ENCODE measurements at places on chromosomes 4 and X.

DNA sequence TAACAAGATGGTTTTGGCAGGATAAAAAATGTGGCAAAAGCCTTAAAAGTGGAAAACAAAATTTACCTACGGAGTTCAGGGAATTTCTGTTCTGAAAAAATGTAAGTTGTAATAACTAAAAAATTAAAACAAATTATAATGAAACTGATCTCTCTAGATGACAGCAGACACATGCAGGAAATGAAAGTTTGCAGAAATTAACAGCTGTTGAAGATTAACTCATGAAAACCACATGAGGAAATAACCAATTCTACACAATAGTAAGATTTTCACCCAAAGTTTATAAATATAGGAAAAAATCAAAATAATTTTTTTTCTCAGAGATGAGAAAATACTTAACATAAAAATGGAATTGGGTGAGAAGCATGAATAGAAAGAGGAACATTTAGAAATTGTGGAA lies 47.5 kb upstream of the UGT2B15 start:
- no peak for DNase-seq

DNA sequence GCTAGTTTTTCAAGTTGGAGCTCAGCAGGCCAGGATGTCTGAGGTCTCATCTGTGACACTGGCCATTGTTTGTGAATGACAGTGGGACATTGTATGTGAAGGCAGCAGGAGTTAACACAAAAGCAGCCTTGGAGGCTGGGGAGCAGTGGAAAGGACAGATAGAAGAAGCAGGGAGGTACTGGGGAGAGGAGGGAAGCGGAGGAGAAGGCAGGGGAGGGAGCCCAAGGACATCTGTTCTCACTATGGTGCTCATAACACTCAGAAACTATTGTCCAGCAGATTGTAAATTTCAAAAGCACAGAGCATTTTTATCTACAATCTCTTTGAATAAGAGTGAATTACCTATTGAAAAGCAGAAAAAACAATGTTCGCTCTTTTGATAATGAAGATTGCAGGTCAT lies 253.6 kb upstream of the DIPK2B start:
- DNase-seq, result no peak

- no peak for DNase-seq
Observed at GRCh38 chrX:13069771-13070416, 25.5 kb upstream of the FAM9C start.

GRCh38 chr4:40301603-40302002 lies 33.5 kb upstream of the CHRNA9 start:
- no peak for DNase-seq

DNA sequence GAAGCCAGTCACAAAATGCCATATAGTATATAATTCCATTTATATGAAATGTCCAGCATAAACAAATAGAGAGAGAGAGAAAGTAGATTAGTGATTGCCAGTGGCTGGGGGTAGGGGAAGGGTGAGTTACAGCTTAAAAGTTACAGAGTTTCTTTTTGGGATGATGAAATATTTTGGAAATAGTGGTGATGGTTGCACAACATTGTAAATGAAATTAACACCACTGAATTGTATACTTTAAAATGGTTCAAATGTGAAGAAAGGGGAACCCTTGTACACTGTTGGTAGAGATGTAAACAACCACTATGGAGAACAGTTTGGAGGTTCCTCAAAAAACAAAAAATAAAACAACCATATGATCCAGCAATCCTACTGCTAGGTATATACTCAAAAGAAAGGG lies 131.2 kb upstream of the GPC4 start:
- no peak for DNase-seq

DNA sequence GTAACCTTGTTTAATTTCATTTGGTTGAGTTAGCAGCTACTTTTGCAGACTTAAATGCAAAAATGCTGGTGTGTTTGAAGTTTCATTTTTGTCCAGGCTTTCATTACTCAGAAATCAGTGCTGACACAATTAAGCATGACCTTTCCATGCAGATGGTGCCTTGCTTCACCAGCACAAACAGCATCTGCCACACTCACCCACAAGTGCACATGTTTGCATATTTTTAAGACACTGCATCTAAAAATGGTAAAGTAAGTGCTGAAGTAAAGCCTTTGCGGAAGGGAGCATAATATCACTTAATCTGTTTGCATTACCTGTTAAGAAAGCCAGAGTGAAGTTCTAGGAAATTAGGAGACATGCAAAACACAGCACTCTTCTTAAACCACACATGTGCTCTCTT lies 7.3 kb upstream of the DAPP1 start:
- DNase-seq, result no peak

DNA sequence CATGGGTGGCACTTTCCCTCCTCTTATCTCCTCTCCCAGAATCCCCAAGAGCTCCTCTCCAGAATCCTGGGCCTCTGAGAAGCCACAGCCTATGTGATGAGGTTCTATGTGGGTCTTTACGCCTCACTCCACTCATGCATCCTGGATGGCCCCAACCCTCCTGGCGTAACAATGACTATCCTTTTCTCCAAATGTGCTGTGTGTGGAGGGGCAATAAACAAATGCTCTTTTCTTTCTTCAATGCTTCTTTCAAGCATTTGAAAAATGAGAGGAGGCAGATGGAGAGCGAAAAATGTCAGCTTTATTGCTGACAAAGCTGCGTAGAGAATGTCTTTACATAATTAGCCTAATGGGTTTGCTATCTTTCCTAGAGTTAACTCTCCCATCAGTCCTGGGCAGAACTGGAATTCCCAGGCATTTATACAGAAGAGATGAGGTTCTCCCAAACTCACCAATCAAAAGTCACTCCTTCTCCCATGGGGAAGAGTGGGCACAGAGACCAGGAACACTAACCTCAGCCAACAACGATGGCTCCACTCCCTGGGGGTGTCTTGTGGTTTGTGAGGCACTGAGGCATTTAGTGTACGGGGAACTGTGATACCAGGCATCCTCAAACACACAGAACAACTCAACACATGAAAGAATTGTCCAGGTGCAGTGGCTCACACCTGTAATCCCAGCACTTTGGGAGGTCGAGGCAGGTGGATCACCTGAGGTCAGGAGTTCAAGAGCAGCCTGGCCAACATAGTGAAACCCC lies 118.9 kb upstream of the SLC34A2 start:
- no peak for DNase-seq

DNA sequence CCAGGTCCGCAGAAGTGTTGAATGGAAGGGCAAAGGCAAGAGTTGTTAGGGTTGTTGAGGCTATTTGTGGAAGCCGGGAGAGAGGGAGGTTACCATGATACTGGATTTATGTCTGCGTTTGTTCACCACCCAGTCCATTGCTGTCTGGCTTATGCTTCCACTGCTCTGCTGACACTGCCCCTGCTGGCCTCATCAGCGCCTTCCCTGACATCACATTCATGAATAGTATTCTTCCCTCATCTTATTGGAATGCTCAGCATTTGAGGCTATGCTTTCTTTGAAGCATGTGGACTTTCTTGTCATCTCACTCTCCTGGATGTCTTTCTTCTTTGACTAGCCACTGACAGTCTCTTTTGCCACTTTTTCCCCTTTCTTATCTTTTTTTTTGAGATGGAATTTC lies 10.3 kb downstream of the GNL3L start:
- DNase-seq, result no peak

GRCh38 chr4:25209702-25210101 lies 24.1 kb upstream of the PI4K2B start:
- DNase-seq, result no peak

DNA sequence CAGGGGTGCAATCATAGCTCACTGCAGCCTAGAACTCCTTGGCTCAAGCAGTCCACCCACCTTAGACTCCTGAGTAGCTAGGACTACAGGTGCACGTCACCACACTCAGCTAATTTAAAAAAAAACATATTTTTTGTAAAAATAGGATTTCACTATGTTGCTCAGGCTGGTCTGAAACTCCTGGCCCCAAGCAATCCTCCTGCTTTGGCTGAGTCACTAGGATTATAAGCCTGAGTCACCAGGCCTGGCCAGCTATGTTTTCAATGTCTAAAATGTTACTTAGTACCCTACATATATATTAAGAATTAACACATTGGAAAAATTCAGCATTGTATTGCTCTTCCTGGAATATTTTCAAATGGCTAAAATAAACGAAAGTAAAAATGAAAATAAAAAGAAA lies 37.5 kb downstream of the PNPLA4 start:
- no peak for DNase-seq

GRCh38 chr4:2082118-2082517 lies 23.0 kb downstream of the NAT8L start:
- DNase-seq, result no peak

- no peak for DNase-seq
Observed at GRCh38 chr4:157803845-157804521, 368.8 kb downstream of the GASK1B start.

- DNase-seq, result no peak
Observed at GRCh38 chrX:149398027-149398426, 107.1 kb downstream of the IDS start.

DNA sequence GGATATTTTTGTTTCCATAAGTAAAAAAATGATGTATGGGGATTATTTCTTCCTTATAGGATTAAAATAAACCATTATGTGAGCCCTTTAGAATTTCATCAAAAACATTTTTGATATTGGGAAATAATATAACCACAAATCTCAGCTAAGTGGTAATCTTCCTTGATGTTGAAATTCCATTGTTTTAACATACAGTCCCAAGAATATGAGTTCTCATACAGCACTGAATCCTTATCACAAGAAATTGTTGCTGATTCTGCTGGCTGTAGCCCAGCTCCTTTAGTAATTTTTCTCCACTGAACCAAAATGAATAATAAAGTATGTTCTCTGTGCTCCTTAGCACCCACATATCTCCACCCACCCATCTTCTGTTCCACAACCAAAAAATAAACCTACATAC lies 41.9 kb upstream of the FAM47B start:
- no peak for DNase-seq

- DNase-seq, result no peak
Observed at GRCh38 chr4:135385830-135386581, 1184.4 kb upstream of the PABPC4L start.

- no peak for DNase-seq
Observed at GRCh38 chr4:117156806-117157205, 71.4 kb upstream of the TRAM1L1 start.

DNA sequence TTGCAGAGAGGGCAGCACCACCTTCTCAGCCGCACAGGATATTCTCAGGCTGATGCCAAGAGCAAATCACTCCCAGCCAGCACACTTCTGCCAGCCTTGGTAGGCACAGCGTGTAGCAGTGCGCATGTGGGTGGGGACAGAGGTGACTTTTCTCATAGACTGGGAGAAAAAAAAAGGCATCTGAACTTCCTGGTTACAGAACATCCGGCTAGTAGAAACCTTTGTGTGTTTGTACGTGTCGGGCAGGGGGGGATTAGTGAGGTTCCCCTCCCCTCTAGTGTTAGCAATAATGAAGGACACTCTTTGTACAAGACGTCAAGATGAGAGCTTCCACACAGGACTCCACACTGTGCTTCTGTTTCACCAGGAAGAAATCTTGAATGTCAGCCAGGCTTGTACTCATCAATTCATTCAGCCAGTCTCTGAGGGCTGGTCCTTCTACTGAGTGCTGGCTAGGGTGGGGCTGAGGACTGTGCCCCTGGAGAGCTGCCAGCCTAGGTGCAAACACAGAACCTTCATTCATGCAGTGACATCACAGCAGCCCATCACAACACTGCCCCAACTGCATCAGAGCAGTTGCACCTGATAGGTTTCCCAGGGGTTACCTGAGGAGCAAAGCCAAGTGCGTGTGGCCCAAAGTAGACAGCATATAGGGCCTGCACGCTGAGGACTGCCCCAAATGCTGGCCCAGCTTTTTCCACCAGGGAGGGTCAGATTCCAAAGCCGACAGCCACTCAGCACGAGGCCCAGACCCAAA lies 34.7 kb downstream of the SLC25A5 start:
- DNase-seq, result no peak

DNA sequence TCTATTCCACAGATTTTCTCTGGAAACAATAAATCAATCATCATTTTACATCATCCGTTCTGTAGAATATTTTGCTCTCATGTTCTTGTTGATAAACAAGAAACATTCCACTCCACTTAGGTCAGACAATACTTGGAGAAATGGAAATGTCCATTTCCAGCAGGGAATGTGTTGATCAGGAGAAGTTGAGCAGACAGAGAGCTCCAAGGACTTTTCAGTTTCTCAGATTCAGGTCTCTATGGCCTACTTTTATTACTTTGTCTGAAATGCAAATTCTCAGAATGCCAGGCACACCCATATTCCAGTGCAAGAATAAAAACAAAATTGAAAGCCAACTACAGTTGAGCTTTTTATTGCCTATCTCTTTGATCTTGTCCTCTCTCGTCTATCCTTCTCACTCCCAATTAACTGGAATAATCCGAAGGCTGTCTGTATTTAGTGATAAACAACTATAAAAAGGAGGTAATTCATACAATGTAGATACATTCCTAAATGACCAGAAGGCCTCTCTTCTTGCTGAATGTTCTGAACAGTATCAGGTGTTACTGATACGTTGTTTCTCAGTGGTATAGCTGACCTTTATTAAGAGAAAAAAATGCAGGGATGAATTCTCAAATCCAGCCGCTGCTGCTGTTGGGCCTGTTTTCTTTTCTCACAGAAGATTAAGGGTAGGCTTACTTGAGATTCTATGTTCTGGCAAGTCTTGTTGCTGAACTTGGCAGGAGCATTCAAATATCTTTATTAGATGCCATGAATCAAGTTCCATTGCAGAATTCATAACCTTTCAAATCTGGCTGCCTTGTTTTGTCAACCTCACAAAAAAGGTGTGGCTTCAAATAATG lies 72.1 kb downstream of the HPGD start:
- no peak for DNase-seq

DNA sequence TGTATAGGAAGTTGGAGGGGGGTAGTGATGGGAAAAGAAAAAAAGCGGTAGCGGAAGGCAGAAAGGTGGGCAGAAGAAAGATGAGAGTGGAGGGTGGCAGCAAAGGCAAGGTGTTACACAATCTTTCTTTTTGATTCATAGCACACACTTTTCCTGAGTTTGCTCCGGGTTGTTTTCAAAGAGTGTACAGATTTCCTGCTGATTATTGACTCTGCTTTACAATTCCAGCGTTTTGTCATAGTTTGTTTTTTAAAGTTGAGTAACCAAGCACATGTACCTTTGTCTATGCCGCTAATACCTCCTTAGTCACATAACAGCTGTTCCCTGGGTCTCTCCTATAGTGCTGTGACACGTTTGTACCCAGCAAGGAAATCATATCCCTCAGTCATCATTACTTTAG lies 50.3 kb downstream of the AGA start:
- no peak for DNase-seq

GRCh38 chr4:54800831-54801530 lies 143.2 kb downstream of the KIT start:
- no peak for DNase-seq

DNA sequence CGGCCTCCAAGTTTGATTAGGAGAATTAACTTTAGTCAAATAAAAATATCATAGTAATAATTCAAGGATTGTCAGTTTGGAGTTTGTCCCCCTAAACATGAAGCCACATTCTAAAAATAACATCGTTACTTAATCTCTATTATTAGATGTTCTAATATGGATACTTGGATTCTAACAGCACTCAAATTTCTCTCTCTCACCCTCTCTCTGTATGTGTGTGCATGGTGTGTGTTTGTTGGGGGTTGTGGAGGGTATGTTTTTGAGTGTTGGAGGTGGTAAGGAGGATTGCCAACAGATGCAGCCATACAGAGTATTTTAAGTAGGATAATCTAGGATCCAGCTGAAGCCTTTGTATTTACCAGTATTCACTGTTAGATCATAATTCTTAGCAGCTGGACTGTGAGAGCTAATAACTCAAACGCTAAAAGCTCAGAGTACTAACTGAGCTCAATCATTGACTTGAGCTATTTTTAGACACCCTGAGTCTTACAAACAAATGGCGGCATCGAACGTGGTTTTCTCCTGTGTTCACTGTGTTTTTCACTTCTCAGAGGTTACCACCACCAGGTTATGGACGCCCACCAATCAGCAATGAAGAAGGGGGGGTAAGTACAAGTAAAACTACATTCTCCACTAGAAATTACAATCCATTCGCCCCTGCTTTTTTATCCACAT lies 8.8 kb downstream of the ENAM start:
- no peak for DNase-seq
